ENCODE measurements at places on chromosomes 1 and 21.

- no peak for DNase-seq
These were observed 8.6 kb downstream of the UBE2U start for GRCh38 chr1:64212031-64212430.

DNA sequence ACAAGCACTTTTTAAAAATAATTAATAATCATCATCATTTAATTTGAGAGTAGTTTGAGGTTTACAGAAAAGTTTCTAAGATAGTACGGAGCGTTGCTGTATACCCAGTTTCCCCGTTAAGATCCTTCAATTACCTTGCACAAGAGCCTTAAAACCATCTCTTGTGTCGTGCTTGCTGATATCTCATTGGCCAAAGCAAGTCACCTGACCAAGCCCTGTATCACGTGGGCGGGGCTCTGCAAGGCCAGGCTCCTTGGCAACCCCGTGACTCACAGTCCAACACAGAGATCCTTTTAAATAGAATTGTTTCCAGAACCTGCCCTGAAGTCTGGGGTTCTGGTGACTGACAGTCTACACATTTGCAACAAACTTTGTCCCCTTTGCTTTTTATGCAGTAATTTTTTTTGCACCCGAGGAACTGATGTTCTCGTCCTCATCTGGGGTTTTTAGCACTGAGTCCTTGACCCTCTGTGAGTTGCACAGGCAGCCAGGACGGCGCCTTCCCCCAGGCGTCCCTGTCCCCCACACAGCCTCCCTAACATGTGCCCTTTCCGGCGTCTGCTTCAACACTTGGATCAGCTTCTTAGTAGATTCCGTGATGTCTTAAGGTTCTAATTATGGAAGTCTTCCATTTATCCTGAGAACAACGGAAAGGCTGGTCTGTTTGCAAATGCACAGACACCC, 183.3 kb upstream of the TMEM51 start:
- DNase-seq = no peak

GRCh38 chr21:39670701-39671100, 58.0 kb downstream of the B3GALT5 start:
- no peak for DNase-seq

DNA sequence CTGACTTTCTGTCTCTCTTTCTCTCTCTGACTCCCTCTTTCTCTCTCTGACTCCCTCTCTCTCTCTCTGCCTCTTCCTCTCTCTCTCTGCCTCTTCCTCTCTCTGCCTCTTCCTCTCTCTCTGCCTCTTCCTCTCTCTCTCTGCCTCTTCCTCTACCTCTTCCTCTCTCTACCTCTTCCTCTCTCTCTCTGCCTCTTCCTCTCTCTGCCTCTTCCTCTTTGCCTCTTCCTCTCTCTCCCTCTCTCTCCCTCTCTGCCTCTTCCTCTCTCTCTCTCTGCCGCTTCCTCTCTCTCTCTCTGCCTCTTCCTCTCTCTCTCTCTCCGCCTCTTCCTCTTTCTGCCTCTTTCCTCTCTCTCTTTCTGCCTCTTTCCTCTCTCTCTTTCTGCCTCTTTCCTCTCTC, 18.6 kb upstream of the ANKRD45 start:
- DNase-seq = no peak

DNA sequence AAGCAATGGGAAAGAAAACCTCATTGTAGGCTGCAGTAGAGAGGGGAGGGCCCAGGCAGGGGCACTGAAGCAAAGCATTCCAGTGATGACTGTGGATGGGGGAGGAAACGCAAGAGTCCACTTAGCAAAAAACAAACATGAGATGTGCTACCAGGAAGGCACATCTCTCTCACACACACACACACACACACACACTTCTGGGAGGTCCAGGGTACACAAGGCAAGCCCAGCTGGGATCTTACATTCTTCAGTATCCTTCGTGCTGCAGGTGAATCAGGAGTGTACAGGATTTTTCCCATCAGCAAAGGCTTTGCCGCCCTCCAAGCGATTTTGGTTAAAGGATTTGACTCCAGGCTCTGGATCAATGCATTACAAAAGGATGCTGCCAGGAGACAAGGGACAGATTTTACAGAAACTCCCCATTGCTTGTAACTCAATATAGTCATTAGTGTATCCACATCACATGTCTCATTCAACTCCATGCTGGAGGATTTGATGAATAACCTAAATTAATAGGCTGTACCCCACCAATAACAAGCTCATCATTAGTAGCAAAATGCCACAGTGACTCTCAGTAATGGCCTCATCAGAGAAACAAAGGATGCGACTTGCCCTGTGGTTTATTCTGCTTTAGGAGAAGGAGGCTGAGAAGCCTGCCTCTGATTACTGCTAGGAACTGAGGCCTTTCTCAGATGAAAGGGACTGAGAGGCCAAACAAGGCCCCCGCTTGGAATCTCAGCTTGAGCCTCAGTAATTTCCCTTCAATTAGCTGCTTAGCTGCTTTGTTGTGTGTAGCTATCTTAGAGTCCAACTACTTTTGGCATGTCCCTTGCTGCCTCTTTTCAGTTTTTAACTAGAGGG, 41.6 kb downstream of the ABCA4 start:
- DNase-seq = no peak

DNA sequence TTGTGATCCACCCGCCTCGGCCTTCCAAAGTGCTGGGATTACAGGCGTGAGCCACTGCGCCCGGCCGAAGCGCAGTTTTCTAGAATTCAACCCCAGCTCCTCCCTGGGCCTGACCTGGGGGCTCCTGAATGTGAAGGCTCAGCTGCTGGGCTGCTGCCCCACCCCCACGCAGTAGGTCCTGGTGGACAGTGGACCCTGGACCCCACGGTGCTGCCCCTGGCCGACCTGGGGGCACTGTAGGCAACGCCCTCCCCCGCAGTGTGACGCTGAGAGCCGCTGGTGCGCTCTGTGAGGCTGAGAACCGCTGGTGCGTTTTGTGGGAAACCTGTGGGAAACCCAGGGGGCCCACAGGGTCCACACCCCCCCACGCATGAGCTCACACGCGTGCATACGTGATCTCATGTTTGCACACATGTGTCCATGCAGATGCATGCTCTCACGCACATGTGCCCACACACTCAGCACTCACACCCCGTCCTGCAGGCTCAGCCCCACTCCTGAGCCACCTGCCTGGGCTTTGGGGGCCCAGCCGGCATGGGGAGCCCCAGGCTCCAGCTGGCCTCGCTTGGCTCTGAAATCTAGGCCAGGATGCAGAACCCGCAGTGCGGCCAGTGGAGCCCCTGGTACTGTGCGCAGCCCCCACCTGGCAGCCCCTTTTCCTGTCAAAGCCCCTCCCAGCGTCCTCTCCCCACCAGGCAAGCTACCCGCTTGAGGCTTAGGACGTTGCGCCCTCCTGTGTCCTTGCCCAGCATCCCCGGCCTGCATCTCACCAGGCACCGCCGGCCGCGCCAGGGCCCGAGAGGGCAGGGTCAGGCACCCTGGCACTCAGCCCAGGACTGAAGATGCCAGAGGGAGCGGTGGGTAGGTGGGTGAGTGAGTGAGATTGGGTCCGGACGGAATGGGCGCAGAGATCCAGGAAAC, 67.7 kb downstream of the COL18A1 start:
- DNase-seq = no peak

DNA sequence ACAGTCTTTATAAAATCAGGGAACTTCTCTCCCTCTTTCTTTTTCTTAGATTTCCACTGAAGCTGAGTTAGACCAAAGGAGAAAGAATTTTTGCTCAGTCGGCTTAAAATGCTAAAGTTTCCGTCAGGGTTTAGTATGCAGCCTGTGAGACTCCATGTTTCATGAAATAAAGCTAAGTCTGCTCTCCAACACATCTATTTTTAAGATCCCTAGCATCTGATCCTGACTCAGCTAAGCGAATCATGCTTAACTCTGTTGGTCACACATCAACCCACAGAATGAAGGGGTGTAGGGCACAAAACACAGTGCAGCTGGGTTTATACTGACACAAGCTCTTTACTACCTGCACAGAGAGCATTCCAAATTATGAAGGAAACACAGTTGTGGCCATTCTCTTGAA, 102.4 kb upstream of the ZNF281 start:
- no peak for DNase-seq

- DNase-seq = no peak
These were observed 342.4 kb upstream of the AJAP1 start for GRCh38 chr1:4312024-4312423.

DNA sequence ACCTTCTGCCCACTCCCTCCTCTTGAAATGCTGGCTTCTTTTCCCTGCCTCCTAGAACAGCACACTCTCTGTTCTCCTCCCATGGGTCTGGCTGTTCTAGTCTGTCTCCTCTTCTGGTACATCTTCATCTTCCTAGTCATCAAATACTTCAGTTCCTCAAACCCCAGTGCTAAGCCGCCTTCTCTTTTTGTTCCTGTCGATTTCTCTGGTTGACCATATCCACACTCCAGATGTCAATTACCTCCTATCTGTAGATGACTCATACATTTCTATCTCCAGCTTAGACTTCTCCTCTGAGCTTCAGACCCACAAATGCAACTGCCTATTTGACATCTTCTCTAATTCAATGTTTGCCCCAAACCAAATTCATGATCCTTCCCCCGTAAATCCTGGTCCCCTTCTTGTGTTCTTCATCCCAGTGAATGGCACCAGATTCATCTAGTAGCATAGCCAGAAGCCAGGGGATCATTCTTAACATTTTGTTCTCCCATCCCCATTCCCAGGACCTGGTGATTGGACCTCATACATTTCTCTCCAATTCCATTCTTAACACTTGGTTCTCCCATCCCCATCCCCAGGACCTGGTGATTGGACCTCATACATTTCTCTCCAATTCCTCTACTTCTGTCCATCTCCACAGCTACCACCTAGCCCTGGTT, 35.9 kb downstream of the USP24 start:
- DNase-seq = no peak

DNA sequence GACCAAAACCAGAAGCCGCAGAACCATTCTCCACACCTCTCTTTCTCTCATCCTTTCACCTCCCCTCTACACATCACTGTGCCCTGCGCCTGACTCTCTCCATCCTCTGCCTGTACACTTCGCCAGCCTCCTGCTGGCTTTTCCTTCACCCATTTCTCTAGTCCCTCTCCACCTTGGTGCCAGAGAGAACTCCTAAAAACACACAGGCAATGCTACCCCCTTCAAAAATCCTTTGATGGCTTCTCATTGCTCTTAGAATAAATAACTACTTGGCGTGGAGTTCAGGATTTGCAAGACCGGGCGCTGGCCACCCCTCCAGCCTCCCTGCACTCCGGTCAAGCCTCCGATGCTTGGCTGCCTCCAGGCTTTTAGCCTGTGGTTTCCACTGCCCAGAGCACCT, 8.6 kb downstream of the CRABP2 start:
- DNase-seq = no peak

DNA sequence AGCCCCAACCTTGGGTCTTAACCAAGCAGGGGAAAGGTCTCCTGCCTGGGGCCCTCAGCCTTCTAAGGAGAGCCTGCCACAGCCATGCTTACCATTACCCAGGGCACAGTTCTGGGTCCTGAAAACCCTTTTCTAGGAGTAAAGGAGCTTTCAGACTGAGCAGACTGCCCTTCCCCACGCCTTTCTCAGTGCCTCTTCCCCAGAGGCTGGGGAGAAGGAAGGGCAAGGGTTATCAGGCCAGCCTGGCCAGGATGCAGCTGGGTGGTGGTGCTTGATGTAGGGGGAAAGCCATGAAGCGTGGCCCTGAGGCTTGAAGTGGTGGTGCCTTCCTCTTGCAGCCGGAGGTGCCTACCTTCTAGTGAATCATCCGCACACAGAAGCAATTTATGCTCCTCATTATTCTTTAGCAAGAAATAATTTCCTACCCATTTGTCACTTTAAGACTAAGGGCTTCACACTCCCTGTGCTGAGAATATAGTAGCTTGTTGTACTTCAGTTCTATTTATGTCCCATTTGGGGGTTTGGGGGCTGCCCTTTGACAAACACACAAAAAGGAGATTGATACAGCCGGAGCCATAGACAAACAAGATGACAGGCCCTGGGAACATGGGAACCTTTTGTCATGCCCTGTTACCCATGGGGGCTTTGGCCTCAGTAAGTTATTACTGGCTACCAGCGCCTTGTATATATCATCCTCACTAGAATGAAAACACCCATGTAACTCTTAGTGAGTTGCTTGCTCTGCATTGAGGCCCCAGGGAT, 40.7 kb downstream of the MAN1C1 start:
- peak; percentile 88 for DNase-seq

- peak; percentile 93 for DNase-seq
These were observed 606 bp downstream of the DENND1B start for GRCh38 chr1:197774466-197775281.

- no peak for DNase-seq
These were observed 45.0 kb upstream of the HOOK1 start for GRCh38 chr1:59769736-59770095.

DNA sequence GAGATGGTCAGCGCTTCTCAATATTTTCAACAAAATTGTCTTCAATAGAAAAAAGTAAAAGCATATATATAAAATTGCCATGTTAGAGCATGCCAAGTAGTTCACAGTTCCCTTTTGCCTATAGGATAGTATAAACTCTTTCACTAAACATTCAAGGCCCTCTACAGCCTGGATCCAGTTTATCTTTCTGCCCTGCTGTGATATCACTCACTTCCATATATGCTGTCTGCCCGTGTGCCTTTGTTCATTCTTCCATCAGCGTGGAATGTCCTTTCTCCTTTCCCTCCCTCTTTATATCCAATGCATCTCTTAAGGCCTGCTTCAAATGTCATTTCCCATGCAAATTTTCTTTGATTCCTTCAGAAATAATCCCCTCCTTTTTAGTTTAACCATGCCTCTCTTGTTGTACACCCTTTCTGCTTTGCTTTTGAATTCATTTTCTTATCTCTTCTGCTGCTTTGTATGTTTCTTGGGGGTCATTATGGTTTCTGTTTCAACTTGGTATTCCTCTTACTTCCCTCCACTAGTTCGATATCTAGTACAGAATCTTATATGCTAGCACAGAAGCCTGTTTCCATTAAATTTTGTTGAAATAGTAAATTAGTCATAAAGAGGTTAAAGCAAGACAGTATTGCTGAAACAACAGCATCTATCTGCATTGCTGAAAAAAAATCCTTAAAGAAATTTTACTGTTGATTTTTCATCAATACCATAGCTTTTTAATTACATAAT, 44.7 kb downstream of the XCL2 start:
- DNase-seq = no peak

Data from spleen (tissue), 13 donors.